Activated CD8-positive, alpha-beta T cell treated with anti-CD3 and anti-CD28 coated beads, Interleukin-2, amount 10 ng/mL, durations not matched to agents 7 days and 5 days (primary cell): ENCODE measurements at places on chromosomes 1 and 21. TPM values are rescaled to one million over a fixed set of nuclear protein-coding genes. Genes with fewer than 3 reads are reported as not detected.

Gene RGS8
- total RNA-seq = not detected

Gene DENND2D
- 262 TPM for total RNA-seq

Gene RAB25
- not detected for total RNA-seq

Gene CASQ1
- not detected for total RNA-seq

Gene SPATA17
- not detected for total RNA-seq

Gene RAB42
- total RNA-seq = not detected

Gene TRABD2B
- not detected for total RNA-seq
